ENCODE measurements at places on chromosomes 6 and 20.

DNA sequence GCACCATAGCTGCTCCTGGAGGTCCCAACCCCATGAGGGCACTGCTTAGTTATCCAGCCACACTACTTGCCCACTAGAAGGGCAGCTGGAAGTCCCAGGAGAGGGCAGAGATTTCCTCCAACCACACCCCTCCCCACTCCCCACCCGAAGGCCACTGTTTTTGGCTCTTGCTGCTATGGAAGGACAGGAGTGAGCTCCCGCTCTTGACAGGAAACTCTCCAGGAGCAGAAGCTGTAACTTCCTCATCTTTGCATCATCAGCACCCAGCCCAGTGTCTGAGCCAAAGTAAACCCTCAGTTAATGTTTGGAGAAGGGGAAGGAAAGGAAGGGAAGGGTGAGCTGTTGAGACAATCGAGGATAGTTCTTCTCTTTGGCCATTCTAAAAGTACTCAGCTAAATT lies 120.7 kb downstream of the MTFR2 start:
- no peak for DNase-seq

- no peak for DNase-seq
Observed at GRCh38 chr6:155959898-155960495, 504.4 kb upstream of the NOX3 start.

GRCh38 chr6:16372029-16372776 lies 133.8 kb downstream of the GMPR start:
- DNase-seq = no peak

DNA sequence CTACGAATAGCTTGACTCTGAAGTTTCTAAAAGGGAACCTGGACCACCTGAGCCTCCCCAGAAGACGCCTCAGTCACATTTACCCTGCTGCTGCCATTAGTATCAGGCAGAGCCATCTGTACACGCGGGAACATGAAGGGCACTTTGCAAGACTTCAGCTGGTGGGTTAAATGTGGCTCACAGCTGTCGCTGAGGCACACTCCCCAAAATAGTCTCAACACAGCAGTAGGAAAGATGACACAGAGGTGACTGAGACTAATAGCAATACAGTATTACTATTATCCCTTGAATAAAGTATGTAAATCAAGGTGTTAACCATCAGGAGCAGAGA lies 29.0 kb downstream of the PSMB1 start:
- no peak for DNase-seq

DNA sequence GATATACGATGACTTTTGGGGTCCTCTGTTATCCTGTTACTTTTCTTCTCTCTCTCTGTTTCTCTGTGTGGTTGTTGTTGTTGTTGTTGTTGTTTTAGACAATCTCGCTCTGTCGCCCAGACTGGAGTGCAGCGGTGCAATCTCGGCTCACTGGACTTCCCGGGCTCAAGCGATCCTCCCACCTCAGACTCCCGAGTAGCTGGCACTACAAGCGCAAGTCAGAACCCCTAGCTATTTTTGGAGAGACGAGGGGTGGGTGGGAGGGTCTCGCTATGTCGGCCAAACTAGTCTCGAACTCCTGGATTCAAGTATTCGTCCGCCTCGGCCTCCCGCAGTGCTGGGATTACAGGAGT lies 19.1 kb upstream of the ABT1 start:
- no peak for DNase-seq

DNA sequence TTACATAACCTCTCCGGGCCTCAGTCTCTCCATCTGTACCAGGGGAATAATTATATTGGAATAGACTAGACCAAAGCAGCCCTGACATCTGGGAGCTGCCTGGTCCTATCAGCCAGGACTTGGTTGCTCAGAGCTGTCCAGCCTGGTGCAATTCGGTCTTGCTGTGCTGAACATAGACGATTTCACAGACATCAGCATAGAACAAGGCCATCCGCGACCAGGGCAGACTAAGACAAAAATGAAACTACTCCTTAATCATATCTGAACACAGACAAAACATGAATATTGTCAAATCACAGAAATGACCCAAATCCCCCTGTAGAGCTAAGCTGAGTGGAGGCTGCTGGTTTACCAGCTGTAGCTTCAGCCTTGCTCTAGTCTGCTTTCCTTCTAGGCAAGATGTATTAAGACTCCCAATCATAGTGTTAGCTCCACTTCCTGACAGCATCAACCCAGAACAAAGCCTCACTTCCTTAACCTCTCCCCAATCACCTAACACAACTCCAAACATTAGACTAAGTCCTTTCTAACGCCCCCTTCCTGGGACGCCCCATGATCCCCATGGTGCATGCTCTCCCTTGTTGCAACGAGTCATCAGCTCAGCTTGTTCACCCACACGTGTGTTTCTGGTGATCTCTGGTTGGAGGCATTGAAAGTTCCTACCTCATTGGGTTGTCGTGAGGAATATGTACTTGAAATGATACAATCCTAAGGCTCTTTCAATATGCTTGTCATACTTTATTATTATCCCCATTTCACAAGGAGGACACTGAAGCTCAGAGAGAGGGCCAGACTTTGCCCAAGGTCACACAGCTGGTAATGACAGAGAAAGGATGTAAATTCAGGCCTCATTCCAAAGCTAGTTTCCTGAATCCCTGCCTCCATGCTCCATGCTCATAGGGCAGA lies 3.5 kb upstream of the MAPK13 start:
- DNase-seq = no peak

- DNase-seq = no peak
Observed at GRCh38 chr6:144119376-144119775, 24.0 kb upstream of the SF3B5 start.
